ENCODE measurements at places on chromosomes 2 and 18. TPM values are rescaled to one million over a fixed set of nuclear protein-coding genes. Genes with fewer than 3 reads are reported as not detected.

Gene HOXD12
- not detected for total RNA-seq

Gene ADAM23
- 0.05 TPM for total RNA-seq

DNA sequence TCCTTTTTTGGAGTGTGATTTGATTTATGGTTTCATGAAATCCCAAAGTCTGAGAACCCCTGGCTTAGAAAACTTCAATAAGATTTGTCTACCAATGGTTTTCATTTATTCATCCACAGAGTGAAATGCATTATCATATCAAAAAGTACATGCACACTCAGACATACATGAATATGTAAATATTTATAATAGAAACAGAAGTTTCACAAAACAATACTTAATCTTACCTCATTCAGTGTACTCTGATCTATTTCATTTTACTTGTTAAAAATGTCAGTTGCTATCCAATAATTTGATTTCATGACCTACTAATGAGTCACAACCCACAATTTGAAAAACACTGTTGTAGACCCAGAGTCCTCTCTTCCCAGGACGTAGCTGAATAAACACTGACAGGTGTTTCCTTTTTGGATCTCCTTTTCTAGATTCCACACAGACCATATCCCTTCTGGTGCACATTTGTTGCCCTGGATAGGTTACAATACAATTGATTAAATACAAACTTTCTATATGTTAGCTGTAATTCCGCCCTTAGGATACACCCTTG, 10.4 kb upstream of the CAVIN2 start:
- no peak overlapping the region for H3K27ac ChIP-seq
- no peaks in the 10 kb centered on the region for H3K36me3 ChIP-seq
- peaks cover 23% of the 10 kb centered on the region for H3K27me3 ChIP-seq
- no peaks in the 10 kb centered on the region for H3K4me1 ChIP-seq

DNA sequence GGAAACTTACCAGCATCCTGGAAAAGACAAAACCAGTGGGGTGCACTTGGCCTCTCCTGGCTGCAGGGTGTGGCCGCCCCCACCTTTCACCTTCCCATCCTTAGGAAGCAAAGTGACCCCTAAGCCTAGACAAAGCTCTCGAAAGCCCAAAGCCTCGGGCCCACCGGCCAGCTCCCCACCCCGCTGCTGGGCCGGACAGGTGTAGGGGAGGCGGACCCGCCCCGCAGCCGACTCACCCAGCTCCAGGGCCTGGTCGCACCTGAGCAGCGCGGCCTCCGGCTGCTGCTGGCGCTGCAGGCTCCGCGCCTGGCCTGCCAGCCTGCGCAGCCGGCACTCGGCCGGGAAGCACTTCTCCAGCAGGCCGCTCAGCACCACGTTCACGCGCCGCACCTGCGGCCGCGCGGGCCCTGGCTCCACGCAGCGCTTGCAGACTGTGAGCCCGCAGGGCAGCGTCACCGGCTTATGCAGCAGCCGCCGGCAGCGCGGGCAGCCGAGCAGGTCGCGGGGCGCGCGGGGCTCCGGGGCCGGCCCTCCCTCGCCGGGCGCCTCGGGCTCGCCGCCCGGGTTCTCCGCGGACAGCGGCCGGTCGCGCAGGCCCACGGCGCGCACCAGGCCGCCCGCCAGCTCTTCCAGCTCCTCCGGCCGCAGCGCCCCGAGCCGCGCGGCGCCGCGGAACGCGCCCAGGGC, 979 bp downstream of the LONRF2 start:
- H3K36me3 ChIP-seq: peaks cover 4% of the 10 kb centered on the region
- no peaks in the 10 kb centered on the region for H3K4me1 ChIP-seq
- H3K27me3 ChIP-seq: peaks cover 65% of the 10 kb centered on the region
- DNase-seq: peak; percentile 67
- peak overlapping the region; percentile 47 for H3K4me3 ChIP-seq

DNA sequence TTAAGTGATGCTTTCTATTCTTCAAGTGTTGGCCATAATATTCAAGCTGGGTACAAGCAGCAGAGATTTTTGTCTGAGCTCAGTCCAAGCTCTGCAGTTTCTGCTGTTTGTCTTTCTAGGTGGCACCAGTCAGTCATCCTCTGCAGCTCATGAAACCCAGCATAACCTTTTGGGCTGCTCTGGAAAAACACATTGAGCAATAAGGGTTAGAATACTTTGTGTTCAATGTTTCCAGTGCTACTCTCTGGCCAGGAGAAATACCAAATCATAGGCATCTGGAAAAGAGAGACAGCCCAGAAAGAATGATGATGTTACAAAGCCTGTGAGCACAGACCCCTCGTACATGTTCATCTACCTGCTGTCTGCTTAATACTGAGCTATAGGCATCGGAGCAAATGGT, 19.5 kb upstream of the WIPF1 start:
- H3K4me3 ChIP-seq: peak overlapping the region; percentile 78
- H3K27me3 ChIP-seq: no peaks in the 10 kb centered on the region
- H3K27ac ChIP-seq: peak overlapping the region; percentile 92
- peaks cover 53% of the 10 kb centered on the region for H3K36me3 ChIP-seq
- peaks cover 66% of the 10 kb centered on the region for H3K4me1 ChIP-seq
- no peak for DNase-seq

DNA sequence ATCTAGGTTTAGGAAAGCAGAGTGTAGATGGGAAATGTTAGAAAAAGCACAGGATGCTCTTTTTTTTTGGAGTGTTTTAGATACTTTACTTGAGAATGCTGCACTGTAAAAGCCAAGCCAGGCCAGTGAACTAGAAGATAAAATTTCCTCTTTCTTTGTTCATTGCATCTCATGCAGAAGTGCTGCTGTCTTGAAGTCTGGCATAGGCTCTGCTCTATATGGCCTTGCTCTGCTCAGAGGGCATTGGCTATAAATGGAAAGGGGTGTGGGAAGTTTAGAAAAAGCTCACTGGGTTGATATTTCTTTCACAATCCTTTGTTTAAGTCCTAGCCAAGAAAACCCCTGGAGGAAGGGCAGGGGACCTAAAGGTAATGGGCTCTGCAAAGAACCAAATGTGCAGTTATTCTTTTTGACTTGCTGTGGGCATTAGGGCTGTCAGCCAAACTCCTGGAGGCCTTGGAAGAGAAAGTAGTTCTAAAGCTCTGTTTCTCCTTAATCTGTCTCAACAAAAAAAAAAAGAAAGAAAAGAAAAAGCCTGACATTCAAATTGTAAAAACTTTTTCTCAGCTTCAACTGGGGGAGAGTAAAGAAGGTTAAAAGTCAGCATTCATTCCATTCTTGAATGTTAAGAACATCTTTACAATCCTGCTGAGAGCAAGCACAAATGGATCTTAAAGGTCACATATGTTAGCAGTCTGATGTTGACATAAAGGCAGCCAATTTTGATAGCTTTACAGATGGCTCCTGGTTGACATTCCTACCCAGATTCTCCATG, 338.3 kb downstream of the GULP1 start:
- H3K4me1 ChIP-seq: no peaks in the 10 kb centered on the region
- no peaks in the 10 kb centered on the region for H3K36me3 ChIP-seq
- no peak overlapping the region for H3K4me3 ChIP-seq
- no peak overlapping the region for H3K27ac ChIP-seq
- no peaks in the 10 kb centered on the region for H3K27me3 ChIP-seq

DNA sequence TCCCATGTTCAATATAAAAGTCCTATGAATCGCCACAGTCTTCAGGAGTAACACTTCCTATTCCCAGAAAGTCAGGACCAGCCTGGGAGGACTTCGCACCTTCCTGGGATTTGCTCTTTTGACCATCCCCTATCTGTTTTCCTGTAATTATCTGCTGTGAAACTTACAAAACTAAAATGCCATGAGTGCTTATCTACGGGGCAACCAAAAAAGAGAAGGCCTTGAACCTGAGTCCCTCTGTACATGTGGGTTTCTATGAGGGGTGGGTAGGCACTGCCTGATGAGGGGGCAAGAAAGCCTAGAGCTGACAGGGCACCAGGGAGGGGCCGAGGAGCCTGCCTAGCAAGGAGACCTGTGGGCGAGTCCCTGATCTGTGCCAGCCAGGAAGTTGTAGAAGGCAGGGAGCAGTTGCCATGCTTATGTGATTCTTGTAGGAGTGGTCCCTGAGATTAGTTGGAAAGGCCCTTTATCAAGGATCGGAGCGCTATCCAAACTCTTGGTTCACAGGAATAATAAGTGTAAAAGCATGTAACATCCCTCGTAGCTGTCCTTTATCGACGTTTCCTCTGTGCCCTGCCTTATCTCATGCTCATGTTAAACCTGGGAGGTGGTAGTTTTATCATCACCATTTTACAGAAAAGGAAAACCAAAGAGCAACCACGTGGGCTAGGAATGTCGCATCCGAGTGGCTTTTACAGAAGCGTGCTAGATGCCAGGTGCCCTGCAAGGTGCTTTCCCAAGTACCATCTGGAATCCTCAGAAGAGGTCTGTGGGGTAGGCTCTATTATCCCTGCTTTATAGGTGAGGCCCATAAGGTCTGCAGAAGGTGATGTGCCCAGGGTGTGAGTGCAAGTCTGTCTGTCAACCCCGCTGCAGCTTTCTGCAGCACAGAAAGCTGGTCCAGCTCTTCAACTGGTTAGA, 111.8 kb downstream of the B3GNT2 start:
- H3K4me3 ChIP-seq: peak overlapping the region; percentile 60
- H3K36me3 ChIP-seq: peaks cover 3% of the 10 kb centered on the region
- no peak for DNase-seq
- peaks cover 67% of the 10 kb centered on the region for H3K4me1 ChIP-seq
- peaks cover 1% of the 10 kb centered on the region for H3K27me3 ChIP-seq
- peak overlapping the region; percentile 94 for H3K27ac ChIP-seq

DNA sequence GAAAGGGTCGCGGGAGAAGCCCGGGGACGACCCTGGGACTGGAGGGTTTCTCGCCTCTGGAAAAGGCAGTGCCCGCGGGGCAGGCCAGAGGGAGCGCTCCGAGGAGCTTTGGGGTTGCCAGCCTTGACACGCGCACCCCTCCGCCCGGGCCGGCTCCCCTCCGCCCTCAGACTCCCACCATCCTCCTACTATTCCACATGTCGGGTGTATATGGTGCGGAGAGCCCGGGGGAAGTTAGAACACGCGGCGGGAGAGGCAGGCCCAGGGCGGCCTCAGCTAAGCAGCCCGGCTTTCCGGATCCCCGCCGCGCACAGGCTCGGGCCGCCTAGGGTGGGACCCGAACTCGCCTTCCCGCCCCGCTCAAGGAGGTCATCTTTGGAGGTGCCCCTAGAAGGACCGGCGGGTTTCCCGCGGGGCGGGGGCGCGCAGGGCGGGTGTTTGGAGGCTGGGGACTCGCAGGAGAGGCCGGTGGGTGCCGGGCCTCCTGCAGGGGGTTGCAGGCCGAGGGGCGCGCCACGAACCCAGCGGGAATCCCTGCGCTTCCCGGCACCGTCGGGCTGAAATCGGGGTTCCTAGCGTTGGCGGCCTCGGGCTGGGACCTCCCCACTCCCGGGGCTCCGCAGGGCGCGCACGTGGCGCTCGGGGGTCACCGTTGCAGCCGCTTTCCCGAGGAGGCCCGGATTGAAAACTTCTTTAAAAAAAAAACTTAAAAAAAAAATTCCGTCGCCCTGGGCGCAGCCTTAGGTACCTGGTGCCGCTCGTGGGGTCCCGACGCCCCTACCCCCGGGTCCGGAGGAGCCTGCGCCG, 3.7 kb downstream of the NFATC1 start:
- peak; percentile 84 for DNase-seq
- H3K27me3 ChIP-seq: no peaks in the 10 kb centered on the region
- peak overlapping the region; percentile 94 for H3K4me3 ChIP-seq
- peak overlapping the region; percentile 96 for H3K27ac ChIP-seq

DNA sequence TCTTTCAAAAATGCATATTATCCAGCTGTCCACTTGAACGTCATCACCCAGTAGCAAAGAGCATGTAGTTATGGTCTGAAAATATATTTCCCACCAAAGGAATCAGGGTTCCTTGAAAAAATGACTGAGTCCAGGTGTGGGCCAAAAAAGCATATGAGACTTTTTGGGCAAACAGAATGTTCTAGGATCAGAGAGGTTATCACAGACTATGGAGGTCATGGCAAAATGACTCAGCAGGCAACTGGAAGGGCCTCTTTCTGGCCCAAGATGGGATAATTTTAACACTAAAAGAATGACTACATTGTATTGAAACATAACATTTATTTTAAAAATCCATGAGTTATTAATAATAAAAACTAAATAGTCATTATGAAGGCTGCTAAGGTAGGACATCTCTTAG, 77.1 kb downstream of the COBLL1 start:
- H3K27me3 ChIP-seq: no peaks in the 10 kb centered on the region
- peaks cover 2% of the 10 kb centered on the region for H3K4me1 ChIP-seq
- H3K27ac ChIP-seq: no peak overlapping the region
- DNase-seq: no peak

GRCh38 chr2:211837706-211838105, 700.9 kb downstream of the ERBB4 start:
- H3K27ac ChIP-seq: no peak overlapping the region
- H3K4me3 ChIP-seq: no peak overlapping the region
- H3K4me1 ChIP-seq: no peaks in the 10 kb centered on the region
- no peak for DNase-seq
- H3K36me3 ChIP-seq: no peaks in the 10 kb centered on the region

DNA sequence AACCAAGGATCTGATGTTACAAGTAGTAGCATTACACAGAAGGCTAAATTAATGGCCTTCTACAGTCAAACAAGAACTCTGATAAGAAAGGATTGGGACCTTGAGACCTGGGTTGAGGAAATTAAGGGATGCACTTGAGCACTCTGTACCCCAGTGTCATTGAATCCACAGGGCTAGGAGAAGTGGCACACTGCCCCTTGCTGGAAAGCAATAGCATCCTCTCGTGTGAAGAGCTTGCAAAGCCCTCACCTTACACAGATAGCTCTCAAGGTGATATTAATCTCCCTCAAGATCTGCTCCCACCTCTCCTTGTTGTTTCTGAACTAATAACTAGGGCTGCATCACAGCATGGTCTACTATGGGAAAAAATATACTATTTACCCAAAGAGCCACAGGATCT, 26.5 kb upstream of the CHST9 start:
- H3K27me3 ChIP-seq: no peaks in the 10 kb centered on the region
- H3K4me3 ChIP-seq: no peak overlapping the region
- H3K4me1 ChIP-seq: no peaks in the 10 kb centered on the region
- DNase-seq: no peak

DNA sequence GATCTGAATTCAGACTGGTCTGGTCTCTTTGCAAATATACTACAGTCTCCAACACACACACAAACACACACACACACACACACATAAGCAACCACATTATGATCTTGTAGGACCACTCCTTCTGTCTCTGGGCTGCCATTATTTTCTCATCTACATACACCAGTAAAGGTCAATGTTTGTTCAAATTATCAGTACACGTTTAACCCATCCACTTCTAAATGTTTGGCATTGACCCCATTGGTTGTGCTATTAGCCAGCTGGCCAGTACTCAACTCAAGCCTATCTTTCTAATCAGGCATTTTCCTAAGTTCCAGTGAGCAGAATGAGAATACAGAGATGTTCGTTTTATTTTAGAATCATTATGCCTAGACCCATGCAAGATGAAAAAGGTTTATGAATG, 186.4 kb downstream of the CNTNAP5 start:
- H3K27ac ChIP-seq: no peak overlapping the region
- no peaks in the 10 kb centered on the region for H3K4me1 ChIP-seq
- H3K27me3 ChIP-seq: no peaks in the 10 kb centered on the region
- DNase-seq: no peak

DNA sequence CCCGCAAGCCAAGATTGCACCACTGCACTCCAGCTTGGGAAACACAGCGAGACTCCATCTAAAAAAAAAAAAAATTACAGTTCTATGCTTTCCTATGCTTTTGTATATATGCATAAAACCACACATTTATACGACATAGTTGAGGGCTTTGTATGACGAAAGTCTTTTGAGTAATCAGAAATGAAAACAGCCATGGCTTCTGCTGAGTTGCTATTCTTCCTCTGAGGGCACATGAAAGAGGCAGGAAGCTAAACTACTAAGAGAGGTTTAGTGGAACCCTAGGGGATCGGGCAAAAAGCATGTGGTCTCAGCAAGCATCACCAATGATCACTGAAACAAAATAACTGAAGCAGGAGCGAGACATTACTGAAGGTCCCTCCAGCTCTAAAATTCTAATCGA, 99.6 kb downstream of the ZAP70 start:
- peak; percentile 36 for DNase-seq
- no peaks in the 10 kb centered on the region for H3K4me1 ChIP-seq
- peaks cover 29% of the 10 kb centered on the region for H3K36me3 ChIP-seq
- H3K27me3 ChIP-seq: no peaks in the 10 kb centered on the region

All from activated CD4-positive, alpha-beta T cell treated with anti-CD3 and anti-CD28 coated beads, Interleukin-2, amount 10 ng/mL, durations not matched to agents 24 days and 14 days (primary cell).